GM23338 (cell line): ENCODE measurements at places on chromosomes 5 and 9. TPM values are rescaled to one million over a fixed set of nuclear protein-coding genes. Genes with fewer than 3 reads are reported as not detected.

The DUSP1 gene
- total RNA-seq = 12.8 and 17.2 TPM in 2 replicates

DNA sequence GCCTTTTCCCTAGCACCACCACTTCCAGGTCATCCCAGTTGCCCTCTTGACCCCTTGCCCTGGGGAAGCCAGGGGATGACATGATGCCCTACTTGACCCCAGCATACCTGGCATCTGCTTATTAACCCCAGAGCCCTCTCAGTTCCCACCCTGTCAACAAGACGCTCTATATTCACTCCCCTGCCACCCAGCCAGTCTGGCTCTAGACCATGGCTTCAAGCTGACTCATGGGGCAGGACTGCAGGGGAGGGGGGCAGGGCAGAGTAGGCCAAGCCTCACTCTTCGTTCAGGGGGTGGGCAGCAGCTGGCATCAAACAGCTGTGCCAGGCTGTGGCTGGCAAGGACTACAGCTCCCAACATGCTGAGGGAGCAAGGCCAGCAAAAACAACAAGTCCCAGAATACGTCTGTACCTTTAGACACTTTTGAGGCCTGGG is 5.3 kb downstream of the ATOSB start:
- no peaks in the 10 kb centered on the region for H3K27me3 ChIP-seq
- H3K4me1 ChIP-seq = peaks cover 16% of the 10 kb centered on the region
- no peaks in the 10 kb centered on the region for H3K36me3 ChIP-seq
- no peak overlapping the region for H3K27ac ChIP-seq
- H3K4me3 ChIP-seq = peak overlapping the region; percentile 93
- no peak for DNase-seq

The TPPP gene
- total RNA-seq = 1.4 and 1.8 TPM in 2 replicates

- H3K4me3 ChIP-seq = no peak overlapping the region
- H3K36me3 ChIP-seq = no peaks in the 10 kb centered on the region
- no peaks in the 10 kb centered on the region for H3K4me1 ChIP-seq
- no peak overlapping the region for H3K27ac ChIP-seq
Observed at GRCh38 chr5:74299833-74300232, 340.7 kb downstream of the ENC1 start.

- no peak overlapping the region for H3K4me3 ChIP-seq
- no peaks in the 10 kb centered on the region for H3K27me3 ChIP-seq
- DNase-seq = no peak
- H3K27ac ChIP-seq = no peak overlapping the region
- no peaks in the 10 kb centered on the region for H3K36me3 ChIP-seq
Observed at GRCh38 chr5:178249191-178249989, 16.8 kb upstream of the PHYKPL start.

DNA sequence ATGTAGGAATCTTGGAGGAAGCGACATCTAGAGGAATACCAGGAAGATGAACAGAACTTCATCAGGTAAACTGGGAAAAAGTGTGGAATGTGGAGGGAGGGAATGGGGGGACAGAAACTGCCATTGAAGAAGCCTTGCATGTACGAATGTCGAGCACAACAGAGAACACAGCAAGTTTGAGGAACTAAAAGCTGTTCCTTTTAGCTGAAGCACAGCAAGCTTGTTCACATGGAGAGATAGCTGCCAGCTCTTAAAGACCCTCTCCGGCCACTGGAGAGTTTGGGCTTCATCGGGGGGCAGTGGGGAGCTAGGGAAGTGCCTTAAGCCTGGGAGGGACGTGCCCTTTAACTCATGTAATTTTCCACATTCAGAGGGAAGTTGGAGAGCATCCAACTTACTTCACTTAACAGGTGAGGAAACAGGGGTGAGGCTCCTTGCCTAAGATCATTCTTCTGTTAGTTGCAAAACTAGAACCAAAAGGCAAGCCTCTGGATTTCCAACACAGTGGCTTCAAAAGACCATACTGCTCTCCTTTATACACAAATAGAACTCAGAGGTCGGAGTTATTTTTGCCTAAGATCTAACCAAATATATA is 2.3 kb upstream of the CYFIP2 start:
- H3K4me3 ChIP-seq = no peak overlapping the region
- peaks cover 21% of the 10 kb centered on the region for H3K4me1 ChIP-seq
- H3K27ac ChIP-seq = no peak overlapping the region
- H3K36me3 ChIP-seq = no peaks in the 10 kb centered on the region; the same call in 1 of the 2 replicates
- H3K27me3 ChIP-seq = no peaks in the 10 kb centered on the region

GRCh38 chr9:81558091-81558830 is 131.1 kb downstream of the TLE1 start:
- peaks cover 8% of the 10 kb centered on the region; the same call in 1 of the 2 replicates for H3K4me1 ChIP-seq
- H3K36me3 ChIP-seq = no peaks in the 10 kb centered on the region
- H3K27me3 ChIP-seq = no peaks in the 10 kb centered on the region
- H3K27ac ChIP-seq = no peak overlapping the region
- no peak for DNase-seq
- H3K4me3 ChIP-seq = no peak overlapping the region

GRCh38 chr9:71858812-71859211 is 52.2 kb downstream of the ABHD17B start:
- H3K4me1 ChIP-seq = no peaks in the 10 kb centered on the region
- peaks cover 4% of the 10 kb centered on the region; the same call in 1 of the 2 replicates for H3K36me3 ChIP-seq
- H3K4me3 ChIP-seq = no peak overlapping the region
- no peak for DNase-seq
- H3K27ac ChIP-seq = no peak overlapping the region
- H3K27me3 ChIP-seq = no peaks in the 10 kb centered on the region

DNA sequence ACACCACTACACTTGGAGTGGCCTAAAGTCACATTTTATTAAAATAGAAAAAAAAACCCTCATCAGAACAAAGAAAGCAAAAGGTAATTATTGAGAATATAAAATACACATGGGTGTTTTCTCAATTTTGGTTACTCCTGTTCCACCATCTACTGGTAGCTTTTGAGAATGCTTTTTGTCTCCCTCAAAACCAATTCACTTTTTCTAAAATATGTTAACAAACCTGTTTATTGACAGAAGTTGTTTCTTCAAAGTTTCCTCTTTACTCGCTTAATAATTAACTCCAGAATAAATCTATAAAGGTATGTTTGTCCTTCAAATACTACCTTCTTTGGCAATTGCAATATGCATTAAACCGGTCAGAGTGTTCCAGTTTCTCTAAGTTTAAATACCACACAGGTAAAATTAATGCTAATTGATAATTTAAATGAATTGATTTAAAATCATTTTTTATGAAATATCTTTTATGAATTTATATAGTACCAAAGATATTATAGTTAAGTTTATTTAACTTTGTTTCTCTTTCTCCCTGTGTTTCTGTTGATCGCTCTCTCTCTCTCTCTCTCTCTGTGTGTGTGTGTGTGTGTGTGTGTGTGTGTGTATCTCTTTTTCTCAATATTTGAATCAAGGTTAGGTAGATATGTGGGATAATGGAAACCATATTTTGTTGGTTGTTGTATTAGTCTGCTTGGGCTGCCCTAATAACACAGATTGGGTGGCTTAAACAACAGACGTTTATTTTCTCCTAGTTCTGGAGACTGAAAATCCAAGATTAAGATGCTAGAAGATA is 487.4 kb downstream of the PRDM9 start:
- H3K4me1 ChIP-seq = no peaks in the 10 kb centered on the region
- no peaks in the 10 kb centered on the region for H3K27me3 ChIP-seq
- no peak overlapping the region for H3K4me3 ChIP-seq
- DNase-seq = peak; percentile 27

GRCh38 chr5:9477537-9477936 is 68.3 kb downstream of the SEMA5A start:
- no peaks in the 10 kb centered on the region; the same call in 1 of the 2 replicates for H3K36me3 ChIP-seq
- H3K27me3 ChIP-seq = no peaks in the 10 kb centered on the region
- DNase-seq = no peak
- no peak overlapping the region for H3K4me3 ChIP-seq

The IFNA21 gene
- total RNA-seq = not detected in 2 replicates

- H3K27me3 ChIP-seq = no peaks in the 10 kb centered on the region
- no peak overlapping the region; the same call in 1 of the 2 replicates for H3K27ac ChIP-seq
- H3K4me3 ChIP-seq = no peak overlapping the region
- peak; percentile 28 for DNase-seq
- H3K4me1 ChIP-seq = peaks cover 13% of the 10 kb centered on the region
Observed at GRCh38 chr5:60540856-60541805, 158.8 kb downstream of the DEPDC1B start.
